ENCODE measurements at places on chromosomes 5 and 9. TPM values are rescaled to one million over a fixed set of nuclear protein-coding genes. Genes with fewer than 3 reads are reported as not detected.

Gene SPOCK1
- 302 TPM for total RNA-seq

Gene COL5A1
- total RNA-seq: 247 TPM

Gene EFNA5
- total RNA-seq: 0.14 TPM

Gene ACSL6
- total RNA-seq: 0.09 TPM

Gene MRPS30
- 59.0 TPM for total RNA-seq

Gene RLN1
- not detected for total RNA-seq

Gene SV2C
- total RNA-seq: not detected

Gene LHX3
- total RNA-seq: not detected

Gene TCF7
- total RNA-seq: 0.28 TPM

Gene CHSY3
- total RNA-seq: 7.7 TPM

Gene KLHL3
- total RNA-seq: 3.1 TPM

Gene ADAM19
- total RNA-seq: 25.0 TPM

Gene SLC36A3
- total RNA-seq: not detected

Gene CAMK2A
- total RNA-seq: 0.71 TPM

Gene TAF1L
- total RNA-seq: not detected

Gene HAVCR2
- total RNA-seq: 0.09 TPM

Gene ANKRD18A
- not detected for total RNA-seq

Gene CNTNAP3B
- 1.3 TPM for total RNA-seq

Gene PTPRD
- 6.9 TPM for total RNA-seq

Gene PCDHGA6
- 3.2 TPM for total RNA-seq

All from smooth muscle cell of bladder (primary cell).